ENCODE measurements at places on chromosomes 1 and 21.

GRCh38 chr1:216535059-216535458 is 111.8 kb upstream of the USH2A start:
- DNase-seq, result no peak

DNA sequence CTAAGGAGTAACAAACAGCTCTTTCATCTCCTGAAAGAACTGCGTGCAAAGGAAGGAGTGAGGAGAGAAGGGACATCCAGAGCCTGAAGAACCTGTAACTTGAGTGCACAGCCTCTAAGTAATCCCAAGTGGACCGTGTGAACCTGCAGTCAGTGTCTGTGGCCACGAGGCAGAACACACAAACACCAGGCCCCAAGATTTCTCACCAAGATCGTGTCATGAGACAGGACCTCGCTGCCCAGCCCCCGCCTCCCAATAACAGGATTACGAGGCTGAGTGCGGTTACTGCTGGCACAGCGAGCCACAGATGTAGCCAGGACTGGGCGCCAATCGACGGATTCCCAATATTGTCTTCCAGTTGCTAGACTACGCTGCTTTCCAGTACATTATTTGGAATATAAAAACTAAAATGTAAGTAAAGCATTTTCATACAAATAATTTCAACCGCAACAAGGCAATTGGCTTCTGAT is 101.3 kb upstream of the SLC25A33 start:
- no peak for DNase-seq

DNA sequence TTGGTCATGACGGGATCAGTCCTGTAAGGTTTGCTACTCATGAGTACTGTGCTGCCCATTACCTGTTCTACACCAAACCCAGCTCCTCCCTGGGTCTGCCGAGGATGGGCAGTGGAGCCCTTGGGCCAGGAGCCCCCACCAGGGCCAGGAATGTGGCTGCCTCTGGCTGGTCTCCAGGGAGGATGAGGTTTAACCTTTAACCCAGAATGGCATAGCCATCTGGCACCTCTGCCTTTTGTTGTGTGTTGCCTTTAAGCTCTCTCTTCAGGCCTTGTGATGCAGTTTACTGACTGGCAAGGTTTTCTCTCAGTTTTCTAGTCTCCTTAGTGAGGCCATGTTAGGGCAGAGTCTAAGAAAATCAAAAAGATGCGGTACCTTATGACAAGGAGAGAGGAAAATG is 38.6 kb downstream of the SIPA1L2 start:
- no peak for DNase-seq

DNA sequence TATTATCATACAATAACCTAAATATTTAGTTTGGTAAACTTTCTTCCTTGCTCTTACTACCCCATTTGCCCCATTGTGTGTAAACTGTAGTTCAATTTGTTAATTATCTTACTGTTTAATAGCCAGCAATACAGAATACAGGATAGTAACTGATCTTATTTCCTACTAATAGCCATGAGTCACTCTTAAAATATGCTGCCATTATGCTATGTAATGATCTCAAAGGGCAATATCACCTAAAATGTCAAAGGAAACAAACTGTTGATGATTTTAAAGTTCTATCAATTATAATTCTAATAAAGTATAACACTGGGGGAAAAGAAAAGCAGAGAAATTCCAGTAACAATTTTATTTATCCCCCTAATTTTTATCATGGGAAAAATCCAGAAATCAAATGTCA is 4.3 kb downstream of the SLC30A1 start:
- DNase-seq, result no peak

GRCh38 chr1:179120736-179121135 is 38.9 kb downstream of the TOR3A start:
- DNase-seq, result no peak

DNA sequence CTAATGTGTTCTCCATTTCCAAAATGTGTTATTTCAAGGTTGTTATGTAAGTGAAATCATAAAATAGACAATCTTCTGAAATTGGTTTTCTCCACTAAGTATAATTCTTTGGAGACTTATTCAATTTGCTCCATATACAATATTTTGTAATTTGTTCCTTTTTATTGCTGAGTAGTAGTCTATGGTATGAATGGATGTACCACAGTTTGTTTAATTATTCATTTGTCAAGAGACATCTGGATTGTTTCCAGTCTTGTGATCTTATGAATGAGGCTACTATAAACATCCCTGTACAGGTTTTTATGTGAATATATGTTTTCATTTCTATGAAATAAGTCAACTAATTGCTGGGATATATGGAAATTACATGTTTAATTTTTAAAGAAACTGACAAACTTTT is 652.6 kb upstream of the PLXNA2 start:
- DNase-seq, result no peak

GRCh38 chr1:221097479-221098281 is 218.4 kb downstream of the HLX start:
- DNase-seq, result no peak

DNA sequence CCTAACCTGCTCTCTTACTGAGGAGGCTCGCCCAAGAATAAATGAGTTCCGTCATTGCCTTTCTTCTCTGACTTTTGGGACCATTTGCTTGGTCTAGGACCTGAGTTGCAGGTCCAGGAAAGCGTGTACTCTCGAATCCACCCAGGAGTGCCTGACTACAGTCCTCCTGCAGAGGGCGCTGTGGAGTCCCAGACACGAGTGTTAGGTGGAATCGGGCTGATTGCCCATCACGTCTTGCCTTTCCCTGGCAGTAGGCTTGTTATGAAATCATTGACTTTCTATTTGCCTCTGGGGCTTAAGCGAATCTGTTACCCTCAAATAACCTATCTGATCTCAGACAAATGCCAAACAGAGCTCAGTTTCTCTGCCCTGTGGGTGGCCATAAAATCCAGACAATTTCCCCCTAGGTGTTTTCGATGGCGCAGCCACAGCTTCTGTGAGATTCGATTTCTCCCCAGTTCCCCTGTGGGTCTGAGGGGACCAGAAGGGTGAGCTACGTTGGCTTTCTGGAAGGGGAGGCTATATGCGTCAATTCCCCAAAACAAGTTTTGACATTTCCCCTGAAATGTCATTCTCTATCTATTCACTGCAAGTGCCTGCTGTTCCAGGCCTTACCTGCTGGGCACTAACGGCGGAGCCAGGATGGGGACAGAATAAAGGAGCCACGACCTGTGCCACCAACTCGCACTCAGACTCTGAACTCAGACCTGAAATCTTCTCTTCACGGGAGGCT is at the start of gene IL20:
Gene IL20, plus strand, starts transcription at position 685 of the 733 bp plus-strand sequence. CDS start 230 bp downstream, outside the sequence.
- DNase-seq, result peak; percentile 70

- DNase-seq, result no peak
Observed at GRCh38 chr1:82141390-82141789, 340.7 kb downstream of the ADGRL2 start.

GRCh38 chr1:59549066-59549837 is 252.4 kb downstream of the FGGY start:
- DNase-seq, result no peak

- no peak for DNase-seq
Observed at GRCh38 chr1:64184003-64184440, 19.4 kb upstream of the UBE2U start.

DNA sequence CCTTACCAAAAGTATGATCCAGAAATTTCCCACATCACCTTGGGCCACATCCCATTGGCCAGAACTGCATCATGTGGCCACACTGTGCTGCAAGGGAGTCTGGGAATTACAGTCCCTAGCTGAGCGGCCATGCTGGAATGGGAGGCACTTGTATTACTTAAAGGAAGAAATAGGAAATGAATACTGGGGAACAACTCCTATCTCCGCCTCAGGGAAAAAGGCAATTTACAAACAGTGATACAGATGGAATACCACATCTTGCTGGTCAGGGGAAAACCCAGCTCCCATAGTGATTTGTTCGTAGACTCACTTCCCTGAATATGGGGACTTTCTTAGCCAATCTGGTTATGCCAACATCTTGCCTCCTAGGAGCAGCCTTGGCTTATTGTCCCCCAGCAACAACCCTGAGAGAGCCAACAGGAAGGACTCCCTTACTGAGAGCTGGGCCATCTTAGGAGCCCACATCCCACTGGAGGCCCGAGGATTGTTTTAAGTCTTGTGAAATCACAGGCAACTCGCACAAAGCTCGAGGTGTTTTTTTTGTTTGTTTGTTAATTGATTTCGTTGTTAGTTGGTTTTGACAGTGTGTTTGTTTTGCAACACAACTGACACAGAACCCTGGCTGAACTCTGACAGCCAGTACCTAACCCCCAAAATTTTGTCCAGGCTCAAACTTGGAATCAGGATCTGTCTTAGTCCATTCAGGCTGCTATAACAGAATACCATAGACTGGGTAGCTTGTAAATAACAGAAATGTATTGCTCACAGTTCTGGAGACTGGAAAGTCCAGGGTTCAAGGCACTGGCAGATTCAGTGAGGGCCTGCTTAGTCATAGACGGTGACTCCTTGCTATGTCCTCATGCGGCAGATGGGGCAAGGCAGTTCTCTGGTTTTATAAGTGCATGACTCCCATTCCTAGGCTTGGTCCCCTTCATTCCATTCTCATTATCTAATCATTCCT is 14.9 kb downstream of the CDA start:
- no peak for DNase-seq

GRCh38 chr21:27060190-27060589 is 93.3 kb upstream of the ADAMTS5 start:
- no peak for DNase-seq

DNA sequence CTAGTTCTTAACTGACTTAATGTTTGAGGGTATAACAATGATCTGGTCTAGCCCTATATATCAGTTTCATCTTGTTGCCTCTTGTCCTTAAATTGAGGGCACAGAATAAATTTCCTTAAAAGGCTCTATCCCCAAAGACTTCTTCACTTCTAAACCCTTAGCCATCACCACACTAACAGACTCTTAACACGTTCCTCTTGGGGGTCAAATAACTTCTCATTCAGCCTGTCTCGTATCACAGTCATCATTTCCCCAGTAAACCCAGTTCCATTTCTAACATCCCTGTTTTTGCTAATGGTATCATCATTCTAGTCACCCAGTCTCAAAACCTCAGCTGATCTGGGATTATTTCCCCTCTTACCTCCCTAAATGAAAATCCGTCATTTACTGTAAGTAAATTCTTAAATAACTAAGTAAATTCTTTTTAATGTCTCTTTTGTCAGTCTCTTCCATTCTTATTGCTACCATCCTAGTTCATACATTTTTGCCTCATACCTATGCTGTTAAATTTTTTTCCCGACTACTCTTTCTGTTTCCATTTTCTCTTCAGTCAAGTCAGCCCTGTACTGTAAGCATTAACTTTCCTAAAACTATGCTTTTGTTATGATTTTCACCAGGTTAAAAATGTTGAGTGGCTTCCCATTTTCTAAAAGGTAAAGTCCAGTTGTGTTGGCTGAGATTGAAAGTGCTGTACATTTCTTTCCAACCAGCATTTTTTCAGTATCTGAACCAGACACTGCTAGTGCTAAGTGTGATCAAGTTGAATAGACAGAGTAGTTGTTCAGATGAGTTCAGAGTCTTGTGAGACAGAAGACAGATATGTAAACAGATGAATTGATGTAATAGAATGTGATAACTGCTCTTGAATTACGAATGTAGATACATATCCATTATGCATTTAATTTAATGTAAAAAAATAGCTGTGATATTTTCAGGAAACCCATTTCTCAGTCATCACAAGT is 6.9 kb downstream of the CTTNBP2NL start:
- DNase-seq, result no peak

- no peak for DNase-seq
Observed at GRCh38 chr21:29654855-29655254, 284.9 kb downstream of the GRIK1 start.

GRCh38 chr1:3575993-3576392 is 35.3 kb downstream of the MEGF6 start:
- no peak for DNase-seq

GRCh38 chr21:40013001-40013735 is 145.9 kb downstream of the PCP4 start:
- no peak for DNase-seq

GRCh38 chr1:109370712-109371340 is 26.9 kb downstream of the SORT1 start:
- DNase-seq, result no peak

GRCh38 chr1:39733161-39733560 is 5.5 kb upstream of the PPIE start:
- no peak for DNase-seq

DNA sequence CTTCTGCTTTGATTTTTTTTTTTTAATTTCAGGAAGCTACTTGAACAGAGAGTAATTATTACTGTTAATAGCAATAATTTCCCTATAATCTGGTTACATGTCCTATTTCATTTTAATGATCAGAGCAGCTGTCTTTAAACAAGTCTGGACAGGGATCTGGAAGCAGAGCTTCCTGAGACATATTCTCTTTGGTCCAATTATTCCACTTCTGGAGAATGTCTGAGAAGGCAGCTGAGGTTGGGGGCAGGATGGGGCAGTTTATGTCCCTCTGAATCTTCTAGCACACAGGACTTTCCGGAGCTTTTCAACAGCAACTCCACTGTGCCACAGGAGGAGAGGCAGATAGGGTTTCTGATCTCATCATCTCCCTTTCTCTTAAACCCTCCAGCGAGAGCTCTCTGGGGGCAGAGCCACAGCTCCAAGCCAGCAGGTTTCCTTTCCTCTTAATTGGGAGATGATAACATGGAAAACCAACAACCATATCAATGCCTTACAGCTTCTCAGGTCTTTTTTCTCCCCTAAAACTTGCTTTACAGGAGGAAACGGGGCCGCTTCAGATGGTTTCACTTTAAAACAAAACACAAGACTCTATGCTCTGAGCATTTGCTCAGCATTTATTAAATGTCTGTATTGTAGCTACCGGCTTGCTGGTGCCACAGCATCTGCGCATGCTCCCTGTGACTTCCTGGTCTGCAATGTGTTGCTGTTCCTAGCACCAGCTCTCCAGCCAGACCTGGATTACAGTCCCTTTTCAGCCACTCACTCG is 425.7 kb upstream of the USP24 start:
- no peak for DNase-seq

- DNase-seq, result no peak
Observed at GRCh38 chr1:93602101-93602500, 79.5 kb downstream of the BCAR3 start.

DNA sequence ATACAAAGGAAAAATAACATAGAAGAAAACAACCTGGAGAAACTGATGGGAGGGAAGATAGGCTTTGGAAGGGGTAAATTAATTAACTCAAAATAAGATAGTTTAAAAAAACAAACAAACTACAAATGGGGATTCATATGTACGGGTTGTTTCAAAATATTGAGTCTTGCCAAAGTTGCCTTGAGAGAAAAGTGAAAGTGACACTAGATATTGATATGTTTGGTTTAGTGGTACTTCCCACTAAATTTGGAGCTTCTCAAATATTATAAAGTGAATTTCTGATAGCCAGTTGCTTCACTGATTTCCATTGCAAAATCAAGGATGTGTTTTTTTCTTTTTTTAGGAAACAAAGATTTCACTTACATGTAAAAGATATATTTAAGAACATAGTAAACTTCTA is 149.5 kb upstream of the RUNX1 start:
- DNase-seq, result no peak
